Left lobe of liver (tissue), 2 donors: ENCODE measurements at places on chromosomes 12 and 14. TPM values are rescaled to one million over a fixed set of nuclear protein-coding genes. Genes with fewer than 3 reads are reported as not detected.

DNA sequence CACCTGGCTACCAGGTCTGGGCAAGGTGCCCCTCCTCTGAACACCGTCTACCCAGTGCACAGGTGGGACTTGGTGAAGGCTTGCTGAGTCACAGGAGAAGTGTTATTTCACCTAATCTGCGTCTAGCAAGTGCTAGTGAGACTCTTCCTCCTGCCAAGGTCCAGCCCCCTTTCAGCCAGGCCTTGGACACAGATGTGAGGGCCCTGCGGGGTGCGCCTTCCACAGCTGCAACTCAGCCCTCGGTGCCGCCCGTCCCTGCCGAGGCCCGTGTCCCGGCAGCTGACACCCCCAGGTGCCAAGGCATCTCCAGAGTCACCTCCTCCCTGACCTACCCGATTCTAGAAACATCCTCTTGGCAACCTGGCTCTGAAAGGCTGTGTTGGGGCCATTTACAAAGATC is 55.1 kb downstream of the PRIMA1 start:
- DNase-seq = no peak

DNA sequence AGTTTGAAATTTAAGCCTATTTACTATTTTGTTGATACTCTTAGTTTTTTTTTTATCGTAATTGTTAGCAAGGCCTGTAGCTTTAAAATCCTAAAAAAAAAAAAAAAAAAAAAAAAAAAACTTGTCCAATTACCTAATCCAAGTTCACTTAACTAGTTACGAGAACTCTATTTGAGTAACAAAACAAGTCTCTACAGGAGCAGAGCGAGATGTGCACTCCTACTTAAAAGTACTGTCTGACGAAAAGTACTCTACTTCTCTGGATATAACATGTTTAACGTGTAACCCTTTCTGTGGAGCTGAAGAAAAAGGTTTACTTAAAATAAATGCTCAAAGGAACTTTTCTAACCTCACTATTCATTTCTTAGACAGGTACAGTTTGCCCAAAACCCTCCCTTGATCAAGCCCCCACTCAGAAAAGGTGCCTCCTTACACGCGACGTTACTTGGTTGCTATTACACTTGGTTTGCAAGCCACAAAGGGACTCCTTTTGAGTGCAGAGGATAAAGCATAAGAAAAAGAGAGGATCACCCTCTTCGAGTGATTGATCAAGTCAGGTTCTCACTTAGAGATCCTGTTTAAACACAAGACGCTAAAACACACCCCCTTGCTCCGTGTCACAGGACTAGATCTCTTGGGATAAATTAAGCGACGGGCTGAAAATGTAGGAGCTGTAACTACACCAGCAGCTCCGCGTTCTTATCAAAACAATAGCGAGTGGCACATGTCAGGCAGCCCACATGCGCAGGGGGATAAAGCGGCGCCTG is 2.2 kb downstream of the BAZ1A start:
- DNase-seq = no peak

- no peak for DNase-seq
Observed at GRCh38 chr12:53481939-53482586, 17.2 kb downstream of the MAP3K12 start.

DNA sequence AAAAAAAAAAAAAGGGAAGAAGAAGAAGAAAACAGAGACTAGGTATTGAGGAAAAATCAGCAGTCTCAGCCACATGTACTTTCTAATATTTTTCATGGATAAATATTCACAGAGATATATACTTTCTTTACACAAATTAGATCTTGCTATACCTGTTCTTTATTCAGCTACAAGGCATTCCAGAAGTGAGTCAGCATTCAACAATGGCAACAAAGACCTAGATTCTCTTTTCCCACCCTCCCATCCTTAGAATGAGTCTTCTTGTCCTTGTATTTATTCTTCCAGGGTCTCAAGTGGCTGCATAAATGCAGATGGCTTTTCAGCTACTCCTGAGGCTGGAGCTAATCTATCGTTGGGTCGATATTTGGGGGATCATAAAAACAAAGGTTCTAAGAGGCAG is 93.0 kb downstream of the NT5DC3 start:
- DNase-seq = no peak

The SIX6 gene
- total RNA-seq = not detected

- no peak for DNase-seq
Observed at GRCh38 chr14:91284146-91284790, 39.8 kb upstream of the GPR68 start.

DNA sequence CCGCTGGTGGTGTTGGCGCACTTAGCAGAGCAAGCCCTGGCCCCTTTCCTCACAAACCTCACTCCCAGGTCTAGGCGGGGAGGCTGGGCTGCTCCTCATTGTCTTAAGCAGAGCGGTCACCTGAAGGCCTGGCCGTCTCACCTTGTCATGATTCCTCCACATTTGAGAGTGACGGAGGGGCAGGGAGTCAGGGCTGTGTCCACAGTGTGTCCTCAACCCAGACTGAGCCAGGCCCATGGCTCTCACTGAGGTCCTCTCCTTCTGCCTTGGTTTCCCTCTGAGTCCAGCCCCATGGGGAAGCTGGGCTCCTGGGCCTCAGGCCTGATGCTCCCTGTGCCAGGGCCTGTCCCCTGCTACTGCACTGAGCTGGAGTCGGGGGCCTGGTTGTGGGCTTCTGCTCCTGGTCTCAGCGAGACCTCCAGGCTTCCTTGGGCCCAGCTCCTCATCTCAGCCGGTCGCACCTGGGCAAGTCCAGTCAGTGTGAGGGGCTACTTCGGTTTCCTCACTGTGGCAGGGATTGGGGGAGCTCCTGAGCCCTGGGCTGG is 44.9 kb downstream of the KRT80 start:
- no peak for DNase-seq

GRCh38 chr14:86712176-86712575 is 1182.2 kb downstream of the FLRT2 start:
- no peak for DNase-seq

The PLBD1 gene
- 2.5 TPM for total RNA-seq

The DIO3 gene
- 0.13 TPM for total RNA-seq

DNA sequence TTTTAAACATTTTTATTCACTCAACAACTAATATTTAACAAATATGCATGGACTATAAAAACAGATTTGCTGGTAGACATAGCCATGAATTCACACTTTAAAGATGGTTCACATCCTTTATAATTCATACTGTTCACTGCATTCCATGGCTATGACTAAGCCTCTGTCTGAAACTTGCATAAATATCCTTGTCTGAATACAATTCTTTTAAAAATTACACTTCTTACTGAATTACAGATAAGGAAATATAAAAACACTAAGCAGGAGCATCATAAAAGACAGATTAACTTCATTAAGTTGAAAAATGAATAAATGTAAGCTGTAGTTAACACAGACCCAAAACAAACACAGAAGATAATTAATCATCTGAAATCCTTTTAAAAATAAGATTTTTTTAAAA is 53.8 kb downstream of the GXYLT1 start:
- DNase-seq = no peak

DNA sequence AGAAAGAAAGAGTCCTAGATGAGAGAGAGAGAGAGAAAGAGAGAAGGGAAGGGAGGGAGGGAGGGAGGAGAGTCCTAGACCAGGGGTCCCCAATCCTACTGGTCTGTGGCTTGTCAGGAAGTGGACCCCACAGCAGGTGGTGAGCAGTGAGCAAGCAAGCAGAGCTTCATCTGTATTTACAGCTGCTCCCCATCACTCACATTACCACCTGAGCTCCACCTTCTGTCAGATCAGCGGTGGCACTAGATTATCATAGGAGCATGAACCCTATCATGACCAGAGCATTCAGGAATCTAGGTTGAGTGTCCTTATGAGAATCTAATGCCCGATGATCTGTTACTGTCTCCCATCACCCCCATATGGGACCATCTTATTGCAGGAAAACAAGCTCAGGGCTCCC is 39.2 kb upstream of the AMN1 start:
- DNase-seq = no peak

- DNase-seq = no peak
Observed at GRCh38 chr14:51401756-51402155, 161.7 kb downstream of the TMX1 start.

GRCh38 chr14:33669111-33669510 is 281.8 kb downstream of the EGLN3 start:
- DNase-seq = no peak

GRCh38 chr12:118330421-118331018 is 42.2 kb downstream of the TAOK3 start:
- no peak for DNase-seq

The LMNTD1 gene
- total RNA-seq = not detected

The KCNC2 gene
- total RNA-seq = 0.08 TPM

- DNase-seq = no peak
Observed at GRCh38 chr14:58871573-58871972, 233.8 kb downstream of the DACT1 start.

- DNase-seq = no peak
Observed at GRCh38 chr12:72523754-72524153, 251.6 kb downstream of the TRHDE start.

DNA sequence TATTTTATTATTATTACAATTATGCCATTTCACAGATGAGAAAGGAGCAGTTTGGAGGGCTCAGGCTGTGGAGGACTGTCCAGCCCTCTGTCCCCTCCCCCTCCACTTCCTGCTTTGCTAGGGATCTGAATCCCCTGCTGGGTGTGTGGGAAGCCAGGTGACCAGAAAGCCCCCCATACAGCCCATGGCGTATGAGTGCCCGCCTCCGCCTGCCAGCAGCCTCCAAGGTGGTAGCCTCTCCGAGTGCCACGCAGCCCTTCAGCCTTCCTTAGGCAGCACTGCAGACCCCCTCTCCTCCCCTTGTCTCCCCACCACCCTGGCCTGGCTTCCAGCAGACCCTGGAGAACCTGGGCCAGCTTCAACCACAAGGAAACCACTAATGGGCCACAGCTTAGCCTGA is 12.6 kb downstream of the DTX1 start:
- no peak for DNase-seq

The SLC35E3 gene
- total RNA-seq = 4.9 TPM

DNA sequence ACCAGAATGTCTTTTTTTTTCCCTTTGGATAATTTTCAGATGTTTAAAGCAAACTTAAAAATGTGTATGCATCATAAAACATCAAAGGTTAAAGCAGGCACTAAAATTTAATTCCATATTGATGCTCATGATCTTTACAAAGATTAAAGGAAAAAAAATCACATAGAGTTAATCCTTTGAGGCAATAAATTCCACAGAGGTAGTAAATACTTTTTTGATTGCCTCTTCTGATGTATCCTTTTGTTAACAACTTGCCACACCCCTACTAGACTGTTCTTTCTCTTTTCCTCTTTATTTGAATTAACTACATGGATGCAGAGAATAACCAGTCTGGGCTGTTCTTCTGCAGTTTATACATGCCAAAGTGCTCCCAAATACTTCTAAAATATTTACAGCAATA is 45.2 kb upstream of the KCNJ8 start:
- no peak for DNase-seq

- no peak for DNase-seq
Observed at GRCh38 chr12:116121453-116121871, 156.0 kb downstream of the MED13L start.

DNA sequence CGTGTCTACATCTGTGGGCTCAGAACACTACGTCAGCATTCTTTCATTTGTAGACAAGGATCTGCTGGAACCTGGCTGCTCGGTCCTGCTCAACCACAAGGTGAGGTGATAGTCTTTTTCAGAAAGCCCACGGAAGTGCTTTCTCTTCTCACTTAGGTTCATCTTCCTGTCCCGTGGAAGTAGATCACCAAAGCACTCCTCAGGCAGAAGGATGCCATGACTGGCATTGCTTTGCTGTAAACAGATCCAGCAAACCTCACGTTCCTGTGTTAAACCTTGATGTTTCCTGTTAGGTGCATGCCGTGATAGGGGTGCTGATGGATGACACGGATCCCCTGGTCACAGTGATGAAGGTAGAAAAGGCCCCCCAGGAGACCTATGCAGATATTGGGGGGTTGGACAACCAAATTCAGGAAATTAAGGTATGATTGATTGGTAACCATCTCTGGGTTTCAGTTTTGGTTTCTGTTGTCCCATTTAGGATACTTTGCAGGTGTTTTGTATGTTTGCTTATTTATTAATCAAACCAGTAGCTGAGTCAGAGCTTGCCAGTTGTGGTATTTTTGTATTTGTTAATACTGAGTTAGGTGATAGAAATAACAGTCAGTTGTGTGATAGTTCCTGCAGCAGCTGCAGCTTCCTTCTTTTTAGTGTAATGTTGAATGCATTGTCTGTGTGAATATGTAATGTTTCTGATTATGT is 7.5 kb downstream of the PSMC1 start:
- no peak for DNase-seq

The LEMD3 gene
- 10.3 TPM for total RNA-seq

The TEX52 gene
- not detected for total RNA-seq

- no peak for DNase-seq
Observed at GRCh38 chr12:67200386-67200785, 68.8 kb upstream of the CAND1 start.

DNA sequence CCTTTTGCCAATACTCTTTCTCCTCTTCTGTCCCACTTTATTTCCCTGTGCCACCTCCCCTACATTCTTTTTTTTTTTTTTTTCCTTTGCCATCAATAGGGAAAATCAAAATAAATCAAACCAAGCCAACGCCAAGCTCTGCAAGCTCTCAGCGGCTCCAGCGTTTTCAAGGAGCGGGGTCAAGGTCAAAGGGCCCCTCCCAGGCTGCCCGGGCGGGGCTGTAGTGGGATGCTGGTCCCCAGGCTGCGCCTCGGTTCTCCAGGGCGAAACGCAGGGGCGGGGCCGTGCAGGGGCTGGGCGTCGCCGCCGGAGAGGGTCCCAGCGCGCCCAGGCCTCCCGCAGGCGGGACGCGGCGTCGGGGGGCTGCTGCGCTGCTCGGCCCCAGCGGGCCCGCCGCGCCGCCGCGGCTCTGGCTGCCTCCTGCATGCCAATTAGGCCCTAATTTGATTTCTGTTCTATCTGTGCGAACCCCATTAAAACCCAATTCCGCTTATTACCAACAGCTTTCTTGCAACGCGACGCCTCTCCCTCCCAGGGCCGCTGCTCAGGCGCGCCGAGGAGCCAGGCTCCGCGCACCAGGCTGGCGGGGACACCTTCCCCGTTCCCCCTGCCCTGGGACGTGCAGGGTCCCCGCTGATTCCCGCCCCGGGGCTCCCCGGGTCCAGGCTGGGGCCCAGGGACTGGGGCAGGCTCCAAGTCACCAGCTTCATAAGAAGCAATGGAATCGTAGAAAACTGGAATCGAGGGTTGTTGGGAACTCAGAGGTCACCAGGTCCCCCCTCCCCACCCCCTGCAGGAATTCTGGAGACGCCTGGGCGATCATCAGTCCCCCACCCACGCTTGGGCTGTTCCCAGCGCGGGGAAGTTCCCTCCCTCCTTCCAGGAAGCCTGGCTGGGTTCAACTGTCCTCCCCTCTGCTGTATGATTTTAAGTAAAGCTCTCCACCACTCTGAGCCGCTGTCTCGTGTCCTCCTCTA is 50.7 kb upstream of the MAP1LC3B2 start:
- no peak for DNase-seq

DNA sequence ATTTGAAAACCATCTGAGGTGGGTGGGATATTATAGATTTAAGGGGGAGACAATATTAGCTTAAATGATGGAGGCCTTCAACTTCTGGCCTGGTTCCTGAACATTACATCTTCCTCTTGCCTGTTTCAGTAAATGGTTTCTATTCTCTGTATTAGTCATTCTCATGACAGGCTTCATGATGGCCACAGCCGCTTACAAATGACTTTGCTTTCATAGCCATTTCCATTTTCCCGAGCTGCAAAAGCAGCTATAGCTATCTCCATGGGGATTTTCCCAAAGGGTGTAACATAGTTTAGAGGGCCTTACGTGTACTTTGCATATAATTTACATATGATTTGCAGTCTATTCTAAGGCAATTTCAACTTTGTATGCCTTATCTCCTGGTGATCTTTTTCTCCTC is 121.8 kb downstream of the NRXN3 start:
- no peak for DNase-seq

The MYF5 gene
- total RNA-seq = not detected

- no peak for DNase-seq
Observed at GRCh38 chr14:106564058-106564643, 1037.8 kb downstream of the TMEM121 start.

- DNase-seq = no peak
Observed at GRCh38 chr12:27711967-27712366, 1.3 kb downstream of the MRPS35 start.
